M059J (cell line): ENCODE measurements at places on chromosomes 16 and 17.

GRCh38 chr16:61820398-61820797 lies 215.8 kb downstream of the CDH8 start:
- peak; percentile 90 for DNase-seq

DNA sequence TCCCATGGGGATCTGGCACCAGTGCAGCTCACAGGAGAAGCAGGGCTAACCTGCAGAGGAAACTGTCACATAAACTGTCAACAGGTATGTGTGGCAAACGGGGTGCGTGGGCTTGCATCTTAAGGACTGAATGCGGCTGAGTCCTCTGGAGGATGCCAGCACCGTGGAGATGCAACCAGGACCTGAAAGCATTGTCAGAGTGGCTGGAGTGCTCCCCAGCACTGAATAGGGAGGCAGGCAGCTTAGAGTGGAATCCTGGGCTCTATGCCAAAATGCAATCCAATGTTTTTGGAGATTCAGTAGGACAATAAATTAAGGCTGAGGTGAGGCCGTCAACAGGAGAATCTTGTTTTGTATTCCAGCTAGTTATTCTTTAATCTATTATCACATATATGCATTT lies 21.3 kb upstream of the SALL1 start:
- no peak for DNase-seq

DNA sequence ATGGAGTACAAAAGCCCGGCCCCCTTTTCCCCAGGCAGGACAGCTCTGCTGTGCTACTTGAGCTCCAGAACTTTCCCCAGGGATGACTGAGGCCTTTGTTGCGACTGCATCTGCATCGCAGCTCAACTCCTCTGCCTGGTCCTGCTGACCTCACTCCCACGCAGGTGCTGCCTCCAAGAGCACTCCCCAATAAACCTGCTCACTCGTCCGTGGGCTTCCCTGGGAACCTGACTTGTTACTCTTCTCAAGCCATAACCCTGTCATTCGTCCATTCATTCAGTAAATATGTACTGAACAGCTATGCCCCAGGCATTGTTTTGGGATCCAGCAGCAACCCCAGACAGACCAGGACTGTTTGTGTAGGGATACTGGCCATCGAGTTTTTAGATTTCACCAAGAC lies 11.6 kb upstream of the RMI2 start:
- DNase-seq, result peak; percentile 88

GRCh38 chr16:9542165-9542755 lies 450.8 kb downstream of the HAPSTR1 start:
- peak; percentile 1 for DNase-seq
